ENCODE measurements at places on chromosomes 13 and 19.

- DNase-seq: no peak
Observed at GRCh38 chr13:44971656-44972595, 17.3 kb downstream of the NUFIP1 start.

DNA sequence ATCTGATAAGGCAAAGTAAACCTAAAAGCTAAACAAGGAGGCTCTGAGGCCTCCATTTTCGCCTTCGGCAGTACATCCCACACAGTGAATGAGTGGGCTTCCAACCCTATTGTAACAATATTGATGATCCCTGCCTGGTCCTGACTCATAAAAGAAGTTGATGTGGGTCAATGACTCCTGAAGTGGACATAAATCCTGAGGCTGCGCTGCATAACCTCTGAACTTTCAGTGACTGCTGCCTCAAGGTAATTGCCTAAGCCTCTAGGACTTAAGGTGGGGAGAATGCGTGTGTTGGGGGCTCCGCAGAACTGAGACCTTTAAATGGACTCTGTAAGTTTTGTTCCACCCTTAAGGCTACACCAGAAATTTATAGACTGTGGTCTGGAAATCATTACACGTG lies 42.6 kb downstream of the SIAH3 start:
- DNase-seq: no peak

GRCh38 chr13:84118839-84119409 lies 236.7 kb upstream of the SLITRK1 start:
- no peak for DNase-seq

GRCh38 chr13:65584126-65584525 lies 1646.0 kb downstream of the PCDH9 start:
- DNase-seq: no peak

- DNase-seq: no peak
Observed at GRCh38 chr13:47000165-47000564, 103.3 kb upstream of the HTR2A start.

GRCh38 chr13:113357529-113357928 lies 6.4 kb downstream of the GRTP1 start:
- DNase-seq: no peak

DNA sequence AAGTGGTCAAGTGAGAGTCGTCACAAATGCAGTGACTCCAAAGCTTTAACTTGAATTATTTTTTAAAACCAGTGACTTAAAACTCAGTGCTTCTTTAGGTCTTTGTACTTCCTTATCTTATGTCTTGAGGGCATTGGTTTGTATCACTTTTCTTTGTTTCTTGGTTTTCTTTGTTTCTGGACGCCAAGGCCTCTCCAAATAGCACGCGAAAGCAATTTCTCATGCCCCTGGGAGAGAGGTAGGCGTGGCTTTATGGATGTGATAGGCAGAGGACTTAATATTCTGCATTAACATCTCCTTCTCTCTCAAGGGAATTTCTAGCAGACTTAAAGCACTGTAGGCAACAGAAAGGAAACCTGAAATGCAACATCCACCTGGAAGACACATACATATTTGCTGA lies 20.6 kb downstream of the UBE2L5 start:
- DNase-seq: no peak

DNA sequence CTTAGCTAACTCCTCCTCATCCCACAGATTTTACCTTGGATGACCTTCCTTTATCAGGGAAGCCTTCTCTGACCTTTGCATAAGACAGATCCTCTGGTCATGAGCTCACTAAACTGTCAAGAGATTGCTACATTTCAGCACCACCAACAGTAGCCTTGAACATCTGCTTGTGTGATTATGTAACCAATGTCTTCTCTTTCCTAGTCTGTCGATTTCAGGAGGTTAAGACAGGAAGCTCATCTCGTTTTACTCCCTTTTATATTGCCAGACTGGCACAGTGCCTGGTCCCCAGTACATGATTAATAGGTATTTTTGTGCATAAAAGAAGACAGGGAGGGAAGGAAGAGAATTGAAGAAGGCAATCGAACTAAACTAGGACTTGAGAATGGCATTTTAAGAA lies 1697.7 kb downstream of the EFNB2 start:
- DNase-seq: no peak

GRCh38 chr13:111247552-111247951 lies 72.9 kb upstream of the TEX29 start:
- no peak for DNase-seq

DNA sequence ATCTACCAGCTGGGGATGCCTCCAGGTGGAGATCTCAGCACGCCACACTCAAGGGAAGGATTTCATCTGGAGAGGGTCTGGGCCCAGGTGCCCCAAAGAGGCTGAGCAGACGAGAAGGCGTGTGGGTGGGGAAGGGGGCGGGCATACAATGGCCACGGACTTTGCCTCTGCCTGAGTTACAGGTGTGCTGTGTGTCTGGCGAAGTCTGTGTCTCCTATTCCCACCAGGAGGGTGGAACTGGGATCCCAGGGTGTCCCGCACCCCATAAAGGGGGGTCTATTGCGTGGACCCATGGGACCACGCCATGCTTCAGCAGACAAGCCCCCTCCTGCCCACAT lies 3.6 kb downstream of the TLE2 start:
- DNase-seq: no peak

- no peak for DNase-seq
Observed at GRCh38 chr19:56748378-56748777, 76.8 kb upstream of the ZNF835 start.

GRCh38 chr13:24234200-24234915 lies 73.8 kb downstream of the SPATA13 start:
- DNase-seq: no peak

DNA sequence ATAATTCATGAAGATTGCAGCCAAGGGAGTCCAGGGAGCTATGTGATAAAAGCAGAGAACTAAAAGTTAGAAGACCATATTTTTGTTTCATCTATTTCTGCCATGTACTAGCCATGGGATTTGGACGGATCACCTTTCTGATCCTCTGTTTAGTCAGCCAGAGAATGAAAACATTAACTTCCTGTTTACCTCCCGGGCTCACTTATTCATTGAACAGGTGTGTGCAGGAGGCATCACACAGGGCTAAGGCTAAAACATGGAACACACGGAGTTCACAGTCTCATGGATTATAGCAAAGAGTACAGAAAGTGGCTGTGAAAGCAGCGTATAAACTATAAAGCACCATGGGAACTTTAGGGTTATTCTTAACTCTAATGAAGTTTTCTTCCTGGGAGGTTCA lies 96.8 kb downstream of the GPR12 start:
- DNase-seq: no peak

DNA sequence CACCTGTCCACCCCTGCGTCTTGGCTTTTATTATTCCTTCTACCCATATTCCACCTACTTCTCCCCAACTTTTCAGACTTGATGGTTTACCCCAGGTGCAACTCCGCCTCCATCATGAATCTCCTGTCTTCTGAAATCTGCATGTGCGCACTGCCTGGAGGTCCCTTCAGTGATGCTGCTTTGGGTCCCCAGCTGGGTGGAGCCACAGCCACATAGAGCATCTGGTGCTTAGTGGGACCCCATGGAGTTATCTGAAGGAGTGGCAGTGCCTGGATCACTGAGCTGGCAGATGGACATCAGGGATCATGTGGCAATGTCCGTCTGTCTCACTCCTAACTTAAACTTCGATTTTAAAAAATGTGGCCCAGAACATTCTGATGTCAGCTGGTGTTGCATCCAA lies 13.5 kb downstream of the ZNF536 start:
- no peak for DNase-seq

- no peak for DNase-seq
Observed at GRCh38 chr13:29763436-29764180, 86.8 kb downstream of the UBL3 start.

DNA sequence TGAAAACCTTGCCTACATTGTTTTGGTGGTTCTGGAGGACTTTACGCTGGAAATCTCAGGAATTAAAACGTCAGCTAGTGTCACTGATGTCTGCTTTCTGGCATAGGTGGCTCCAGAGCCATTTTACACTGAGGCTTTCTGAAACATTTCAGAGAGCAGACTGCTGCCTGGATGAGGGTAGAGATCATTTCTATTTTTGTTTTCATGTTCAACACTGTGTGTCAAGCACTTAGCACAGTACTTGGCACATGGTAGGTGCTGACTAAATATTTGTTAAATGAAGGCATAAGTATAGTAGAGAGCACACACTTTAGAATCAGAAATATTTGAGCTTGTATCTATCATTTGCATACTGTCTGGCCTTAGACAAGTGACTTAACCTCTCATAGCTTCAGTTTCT lies 59.1 kb upstream of the FRY start:
- no peak for DNase-seq

DNA sequence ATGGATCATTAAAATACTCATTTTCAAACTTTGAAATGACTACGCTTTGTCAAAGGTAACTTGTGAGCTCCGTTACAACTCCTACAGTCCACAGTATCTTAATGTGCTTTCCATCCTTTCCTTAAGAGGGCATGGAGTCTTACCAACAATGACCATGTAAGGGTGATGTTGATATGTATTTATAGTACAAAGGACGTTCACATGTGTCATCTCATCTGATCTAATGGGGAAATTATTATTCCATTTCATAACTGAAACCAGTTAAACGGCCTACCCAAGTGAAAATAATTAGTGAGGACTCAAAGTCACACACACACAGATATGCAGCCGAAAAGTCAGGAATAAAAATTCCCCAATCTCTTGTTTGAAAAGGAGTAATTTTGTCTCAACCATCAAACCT lies 9.6 kb downstream of the USP12 start:
- no peak for DNase-seq

DNA sequence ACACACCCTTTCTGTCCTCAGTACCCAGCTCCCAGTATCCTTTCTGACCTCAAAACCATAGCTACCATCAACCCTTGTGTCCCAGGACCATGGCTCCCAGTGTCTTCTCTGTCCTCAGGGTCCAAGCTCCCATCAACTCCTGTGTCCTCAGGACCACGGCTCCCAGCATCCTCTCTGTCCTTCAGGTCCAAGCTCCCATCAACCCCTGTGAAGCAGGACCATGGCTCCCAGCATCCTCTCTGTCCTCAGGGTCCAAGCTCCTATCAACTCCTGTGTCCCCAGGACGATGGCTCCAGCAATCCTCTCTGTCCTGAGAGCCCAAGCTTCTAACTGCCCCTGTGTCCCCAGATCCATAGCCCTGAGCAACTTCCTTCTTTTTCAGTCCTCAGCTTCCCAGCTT lies 1.7 kb upstream of the CADM4 start:
- DNase-seq: no peak

DNA sequence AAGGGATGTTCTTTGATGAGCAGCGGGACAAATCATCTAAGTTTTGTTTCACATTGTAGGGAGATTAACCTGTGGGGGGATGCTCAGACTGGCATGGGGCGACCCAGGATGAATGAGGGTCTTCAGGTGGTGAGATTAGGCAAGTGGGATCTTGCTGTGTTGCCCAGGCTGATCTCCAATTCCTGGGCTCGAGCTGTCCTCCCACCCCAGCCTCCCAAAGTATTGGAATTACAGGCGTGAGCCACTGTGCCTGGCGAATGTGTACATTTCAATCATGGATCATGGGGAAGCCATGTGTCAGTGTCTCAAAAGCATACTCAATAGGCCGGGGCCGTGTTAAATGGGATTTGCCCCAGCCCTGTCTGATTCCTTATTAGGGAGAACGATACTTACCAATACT lies 8.1 kb downstream of the SLC25A42 start:
- no peak for DNase-seq

Measured in activated CD8-positive, alpha-beta memory T cell treated with anti-CD3 and anti-CD28 coated beads for 48 hours (primary cell).